ENCODE measurements at places on chromosomes 4 and X. TPM values are rescaled to one million over a fixed set of nuclear protein-coding genes. Genes with fewer than 3 reads are reported as not detected.

DNA sequence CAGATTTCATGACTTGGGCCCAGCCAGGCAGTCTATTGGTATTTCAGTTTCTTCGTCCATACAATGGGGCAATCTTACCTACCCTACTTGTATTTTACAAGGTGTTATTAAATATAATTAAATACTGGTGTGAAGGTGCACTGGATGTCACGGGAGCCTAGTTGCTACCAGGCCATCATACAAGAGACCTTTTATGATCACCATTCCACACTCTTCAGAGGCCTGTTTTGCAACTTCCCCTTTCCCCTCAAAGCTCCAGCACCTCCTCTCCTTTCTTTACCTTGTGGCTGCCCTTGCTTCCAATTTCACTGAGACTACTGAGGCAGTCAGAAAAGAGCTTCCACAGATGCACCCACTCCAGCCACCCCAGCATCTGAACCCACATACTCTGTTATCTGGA lies 93.8 kb upstream of the HELT start:
- H3K27ac ChIP-seq = no peak overlapping the region
- no peak overlapping the region for H3K4me3 ChIP-seq
- no peaks in the 10 kb centered on the region for H3K27me3 ChIP-seq
- H3K36me3 ChIP-seq = no peaks in the 10 kb centered on the region
- no peaks in the 10 kb centered on the region for H3K4me1 ChIP-seq

DNA sequence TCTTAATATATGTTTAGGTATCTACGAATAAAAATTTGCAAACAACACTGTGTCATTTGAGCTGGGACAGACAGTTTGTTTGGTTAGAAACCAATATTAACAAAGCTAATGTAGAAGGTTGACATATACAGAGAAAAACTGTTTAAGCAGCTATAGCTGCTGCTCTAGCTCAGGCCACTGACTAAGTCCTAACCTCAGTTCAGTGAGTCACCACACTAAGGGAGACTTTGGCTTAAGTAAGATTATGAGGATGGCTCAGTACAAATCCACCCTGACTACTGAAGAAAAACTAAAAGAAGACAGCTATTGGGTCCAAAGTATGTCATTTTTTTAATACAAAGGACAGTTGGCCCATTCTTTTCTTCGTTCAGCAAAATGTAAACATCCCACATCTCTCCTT lies 717.3 kb upstream of the ACTRT1 start:
- no peak overlapping the region for H3K27ac ChIP-seq
- no peaks in the 10 kb centered on the region for H3K27me3 ChIP-seq

DNA sequence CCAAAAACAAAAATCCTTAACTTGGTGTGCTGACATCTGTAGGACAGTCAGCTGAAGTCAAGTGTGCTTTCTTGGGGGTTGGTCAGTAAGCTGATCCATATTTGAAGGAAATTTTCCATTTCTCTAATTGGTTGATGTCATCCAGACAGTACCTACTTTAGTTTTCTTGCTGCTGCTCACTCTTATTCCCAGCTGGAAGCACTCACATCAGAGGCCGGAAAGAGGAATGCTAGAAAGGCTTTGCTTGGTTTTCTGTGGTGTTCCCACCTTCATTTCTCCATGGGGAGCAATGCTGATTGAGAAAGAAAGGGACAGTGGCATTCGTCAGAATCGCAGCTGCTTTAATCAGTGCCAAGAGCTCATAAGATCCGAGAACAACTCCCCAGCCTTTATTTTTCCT lies 227.0 kb downstream of the C4orf33 start:
- H3K4me3 ChIP-seq = no peak overlapping the region
- no peak overlapping the region for H3K27ac ChIP-seq
- H3K27me3 ChIP-seq = no peaks in the 10 kb centered on the region
- DNase-seq = no peak
- H3K36me3 ChIP-seq = no peaks in the 10 kb centered on the region

Gene HSFX3
- total RNA-seq = not detected

DNA sequence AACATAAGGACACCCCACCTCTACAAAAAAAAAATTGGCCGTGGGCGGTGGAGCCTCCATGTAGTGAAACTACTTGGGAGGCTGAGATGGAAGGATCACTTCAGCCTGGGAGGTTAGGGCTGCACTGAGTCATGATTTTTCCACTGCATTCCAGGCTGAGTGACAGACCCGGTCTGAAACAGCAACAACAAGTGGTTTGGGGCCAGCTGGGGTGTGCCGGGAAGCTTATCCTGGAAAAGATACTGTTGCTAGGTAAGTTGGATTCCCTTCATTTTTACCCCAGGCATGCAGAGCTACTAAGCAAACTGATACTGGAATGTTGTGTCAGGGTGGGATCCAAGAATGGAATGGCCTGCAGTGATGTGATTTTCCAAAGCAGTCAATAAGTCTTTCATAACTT lies 57.0 kb downstream of the XAGE2 start:
- H3K27ac ChIP-seq = no peak overlapping the region
- no peaks in the 10 kb centered on the region for H3K36me3 ChIP-seq
- no peaks in the 10 kb centered on the region for H3K27me3 ChIP-seq
- peak; percentile 49 for DNase-seq

DNA sequence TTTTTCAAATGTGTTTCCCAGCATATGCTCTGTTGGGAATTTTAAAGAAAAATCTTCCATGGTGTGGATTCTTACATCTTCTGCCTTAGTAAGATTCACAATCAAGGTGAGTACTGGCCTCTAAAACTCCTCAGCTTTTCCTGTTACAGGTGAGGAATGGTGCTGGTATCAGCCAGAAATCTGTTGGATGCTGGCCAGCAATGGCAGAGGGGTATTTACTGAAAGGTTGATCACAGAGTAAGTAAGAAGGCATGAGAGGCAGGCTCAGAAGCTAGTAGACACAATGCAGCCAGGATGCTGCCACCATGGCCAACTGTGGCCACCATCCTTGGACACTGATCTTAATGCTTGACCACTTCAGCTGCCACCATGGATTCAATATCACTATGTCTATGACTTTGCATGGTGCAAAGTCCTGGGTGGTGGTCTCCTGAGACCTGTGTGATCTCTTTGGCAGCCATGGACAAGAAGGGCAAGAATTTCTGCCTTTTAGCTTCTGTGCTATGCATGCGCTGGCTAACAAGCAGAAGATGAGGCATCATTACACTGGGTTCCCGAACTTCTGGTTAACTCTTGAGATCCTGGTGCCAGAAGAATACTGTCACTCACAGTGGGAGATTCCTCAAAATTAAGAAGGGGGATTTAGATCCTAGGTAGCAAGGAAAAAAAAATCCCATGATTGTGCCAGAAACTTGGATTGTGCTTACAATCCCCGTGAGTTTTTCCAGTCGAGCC lies 60.2 kb downstream of the CHRNA9 start:
- no peaks in the 10 kb centered on the region for H3K27me3 ChIP-seq
- H3K36me3 ChIP-seq = no peaks in the 10 kb centered on the region
- H3K4me3 ChIP-seq = no peak overlapping the region
- no peak for DNase-seq
- no peaks in the 10 kb centered on the region for H3K4me1 ChIP-seq

GRCh38 chrX:109601486-109601885 lies 23.5 kb downstream of the KCNE5 start:
- H3K27me3 ChIP-seq = no peaks in the 10 kb centered on the region
- no peak overlapping the region for H3K27ac ChIP-seq
- DNase-seq = no peak
- H3K4me1 ChIP-seq = no peaks in the 10 kb centered on the region

DNA sequence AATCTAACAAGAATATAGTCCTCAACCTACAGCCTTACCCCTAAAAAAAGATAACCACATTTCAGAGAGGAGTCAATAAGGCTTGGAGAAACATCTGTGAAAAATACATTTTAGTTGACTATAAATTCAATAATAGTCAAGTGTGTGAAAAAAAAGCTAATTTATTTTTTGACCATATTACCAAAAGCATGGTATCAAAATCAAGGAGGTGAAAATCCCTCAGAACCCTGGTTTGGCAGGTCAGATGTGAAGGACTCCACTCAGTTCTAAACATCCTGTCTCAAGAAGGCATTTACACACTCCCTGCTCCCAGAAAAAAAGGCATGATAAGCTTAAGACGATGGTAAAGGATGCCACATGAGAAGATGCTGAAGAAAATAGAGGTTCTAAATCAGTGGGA lies 745.1 kb upstream of the TENM3 start:
- no peak overlapping the region for H3K27ac ChIP-seq
- H3K4me1 ChIP-seq = no peaks in the 10 kb centered on the region
- H3K4me3 ChIP-seq = no peak overlapping the region

Gene ANK2
- total RNA-seq = 3.4 TPM

- DNase-seq = peak; percentile 38
- H3K4me1 ChIP-seq = no peaks in the 10 kb centered on the region
- H3K36me3 ChIP-seq = peaks cover 8% of the 10 kb centered on the region
- peak overlapping the region; percentile 62 for H3K27ac ChIP-seq
These were observed 668 bp upstream of the TAPT1 start for GRCh38 chr4:16226816-16227461.

DNA sequence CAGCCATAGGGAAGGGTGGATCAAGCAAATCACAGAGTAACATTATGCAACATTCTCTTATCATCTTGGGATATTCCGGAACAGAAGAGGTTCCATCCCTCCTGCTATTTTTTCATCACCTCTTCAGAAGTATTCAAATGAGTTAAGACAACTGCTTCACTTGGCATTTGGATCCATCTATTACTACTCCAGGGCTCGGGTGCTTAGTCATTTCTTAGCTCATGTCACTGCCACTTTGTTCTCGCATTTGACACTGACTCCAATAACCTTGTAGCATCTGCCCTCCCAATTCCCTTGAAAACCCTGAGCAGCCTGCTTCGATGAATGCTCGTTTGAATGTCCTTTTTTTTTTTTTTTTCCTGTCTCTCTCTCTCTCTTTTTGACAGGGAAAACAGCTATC lies 114.9 kb downstream of the PPARGC1A start:
- no peaks in the 10 kb centered on the region for H3K4me1 ChIP-seq
- no peaks in the 10 kb centered on the region for H3K27me3 ChIP-seq
- no peak for DNase-seq
- H3K27ac ChIP-seq = no peak overlapping the region
- H3K4me3 ChIP-seq = no peak overlapping the region
- no peaks in the 10 kb centered on the region for H3K36me3 ChIP-seq

Gene MAGED4B
- 16.1 TPM for total RNA-seq

Data from SJSA1 (cell line).